ENCODE measurements at places on chromosomes 1 and 21.

GRCh38 chr21:38487901-38488639 is 10.2 kb downstream of the ERG start:
- DNase-seq = no peak

DNA sequence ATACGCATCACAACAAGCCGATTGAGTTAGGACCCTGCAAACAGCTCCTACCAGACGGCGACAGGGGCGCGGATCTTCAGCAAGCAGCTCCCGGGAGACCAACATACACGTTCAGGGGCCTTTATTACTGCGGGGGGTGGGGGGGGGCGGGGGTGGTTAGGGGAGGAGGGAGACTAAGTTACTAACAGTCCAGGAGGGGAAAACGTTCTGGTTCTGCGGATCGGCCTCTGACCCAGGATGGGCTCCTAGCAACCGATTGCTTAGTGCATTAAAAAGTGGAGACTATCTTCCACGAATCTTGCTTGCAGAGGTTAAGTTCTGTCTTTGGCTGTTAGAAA is 162.0 kb downstream of the RUNX1 start:
- no peak for DNase-seq

- DNase-seq = no peak
Measured at GRCh38 chr1:47969478-47969877, 27.7 kb downstream of the TRABD2B start.

DNA sequence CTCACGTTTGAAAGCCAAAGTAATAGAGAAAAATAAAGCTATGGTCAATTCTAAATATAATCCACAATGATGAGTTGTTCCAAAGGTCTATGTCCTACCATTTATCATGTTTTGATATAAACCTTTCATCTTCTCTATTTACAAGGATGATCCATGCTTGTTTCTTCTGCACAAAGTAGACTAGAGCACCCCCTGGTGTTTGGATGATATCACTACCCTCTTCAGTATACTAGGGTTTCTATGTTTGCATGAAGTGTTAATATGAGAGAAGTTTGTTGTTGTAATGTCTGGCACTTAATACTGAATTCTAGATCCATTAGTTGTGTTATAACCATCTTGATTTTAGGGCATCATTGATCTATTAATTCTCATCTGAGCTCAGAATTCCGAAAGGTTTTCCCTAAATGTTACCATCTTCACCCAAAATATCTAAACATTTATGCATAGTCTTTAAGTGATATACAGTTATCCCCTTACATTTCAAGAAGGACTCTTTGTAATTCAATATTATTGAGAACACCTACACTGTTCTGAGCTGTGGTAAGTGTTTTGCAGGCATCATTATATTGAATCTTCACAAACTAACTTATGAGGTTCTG is 21.1 kb downstream of the CLDN8 start:
- no peak for DNase-seq

GRCh38 chr1:209328196-209328595 is 255.3 kb upstream of the CAMK1G start:
- DNase-seq = no peak

DNA sequence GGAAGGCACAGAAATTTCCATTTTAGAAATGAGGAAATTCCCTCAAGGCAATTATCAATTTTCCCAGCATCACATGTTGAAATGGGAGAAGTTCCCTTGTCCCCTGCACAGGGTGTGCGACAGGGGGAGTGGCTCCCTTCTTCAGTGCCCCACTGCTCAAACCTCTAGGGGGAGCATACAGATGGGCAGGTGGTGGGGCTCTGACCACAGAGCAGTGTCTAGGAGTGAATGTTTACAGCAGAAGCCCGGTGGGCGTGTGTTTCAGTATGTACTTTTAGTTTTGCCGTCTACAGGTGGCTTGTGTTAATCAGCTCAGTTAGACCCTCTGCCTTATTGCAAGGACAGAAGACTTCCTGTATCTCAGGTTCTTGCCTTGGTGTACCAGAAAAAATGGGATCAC is 493.7 kb upstream of the PLXNA2 start:
- no peak for DNase-seq

DNA sequence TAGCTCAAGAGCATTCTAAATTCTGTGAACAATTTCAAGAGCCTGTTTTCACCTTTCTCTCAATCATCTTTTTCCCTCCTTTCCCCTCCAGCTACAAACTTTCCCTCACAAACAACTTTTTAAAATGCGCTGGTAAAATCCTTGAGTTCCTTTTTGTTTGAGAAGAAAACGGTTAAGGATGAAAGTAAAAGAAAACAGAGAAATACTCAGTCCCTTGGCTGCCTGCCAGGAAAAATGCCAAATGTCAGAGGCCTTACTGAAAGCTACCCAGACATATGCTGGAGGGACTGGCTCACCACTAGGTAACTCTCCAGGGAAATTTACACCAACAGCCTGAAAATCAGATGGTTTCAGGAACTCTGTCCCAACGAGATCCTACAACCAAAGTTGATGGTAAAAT is 11.0 kb upstream of the SERBP1 start:
- DNase-seq = no peak

- DNase-seq = no peak
Measured at GRCh38 chr1:160078512-160079195, 2.7 kb upstream of the KCNJ9 start.

DNA sequence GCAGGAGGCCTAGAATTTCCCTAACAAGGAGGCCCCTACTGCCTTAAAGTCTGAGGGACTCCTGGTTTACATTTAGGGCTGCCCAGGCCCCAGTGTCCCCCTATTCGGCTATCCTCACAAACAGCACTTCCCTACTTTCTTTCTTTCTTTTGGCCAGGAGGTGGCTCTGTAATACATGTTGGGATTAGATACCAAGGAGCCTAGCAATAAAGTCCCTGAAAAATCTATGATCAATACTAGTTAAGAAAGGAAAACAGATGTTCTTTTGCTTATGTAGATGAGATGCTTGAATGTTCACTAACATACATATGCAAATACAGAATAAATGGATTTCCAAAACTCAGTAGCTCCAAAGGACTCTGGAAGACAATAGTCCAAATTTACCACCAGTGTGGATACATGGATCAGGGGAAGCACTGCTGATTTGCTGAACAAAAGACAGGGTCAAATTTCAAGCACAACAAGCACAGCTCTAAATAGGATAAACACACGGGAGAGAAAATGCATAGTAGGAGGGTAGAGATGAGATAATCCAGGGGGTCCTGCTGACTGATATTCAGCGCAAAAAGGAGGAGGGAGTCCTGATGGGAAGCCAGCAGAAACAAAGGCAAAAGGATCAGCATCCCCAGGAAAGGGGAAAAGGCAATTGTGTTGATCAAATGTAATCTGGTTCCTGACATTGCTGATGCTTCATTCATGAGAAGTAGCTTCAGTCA is 240.0 kb downstream of the NUF2 start:
- DNase-seq = no peak

DNA sequence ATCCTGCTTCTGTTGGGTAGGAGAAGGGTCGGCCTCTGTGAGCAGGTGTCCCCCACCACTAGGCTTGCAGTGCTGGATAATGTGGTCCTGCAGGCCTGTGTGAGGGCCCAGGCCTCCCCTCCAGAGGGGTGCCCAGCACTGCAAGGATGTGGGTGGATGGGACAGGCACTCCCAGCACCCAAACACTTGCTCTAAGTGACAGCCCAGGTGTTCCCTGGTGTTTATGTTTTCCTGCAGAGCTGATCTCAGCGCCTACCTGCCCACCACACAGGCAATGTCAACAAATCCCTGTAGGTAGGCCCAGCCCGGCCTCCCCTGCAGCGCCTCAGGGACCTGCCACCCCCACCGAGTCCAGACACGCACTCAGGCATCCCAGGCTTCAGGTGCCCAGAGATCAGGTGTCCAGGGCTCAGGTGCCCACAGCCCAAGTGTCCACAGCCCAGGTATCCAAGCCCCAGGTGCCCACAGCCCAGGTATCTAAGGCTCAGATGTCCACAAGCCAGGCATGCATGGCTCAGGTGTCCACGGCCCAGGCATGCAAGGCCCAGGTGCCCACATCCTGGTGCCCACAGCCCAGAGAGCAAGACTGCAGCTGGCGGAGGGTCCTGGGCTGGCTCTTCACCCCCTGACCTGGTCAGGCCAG is 59.2 kb downstream of the WNT9A start:
- peak; percentile 14 for DNase-seq

GRCh38 chr1:46656643-46657042 is 11.5 kb downstream of the ATPAF1 start:
- no peak for DNase-seq

DNA sequence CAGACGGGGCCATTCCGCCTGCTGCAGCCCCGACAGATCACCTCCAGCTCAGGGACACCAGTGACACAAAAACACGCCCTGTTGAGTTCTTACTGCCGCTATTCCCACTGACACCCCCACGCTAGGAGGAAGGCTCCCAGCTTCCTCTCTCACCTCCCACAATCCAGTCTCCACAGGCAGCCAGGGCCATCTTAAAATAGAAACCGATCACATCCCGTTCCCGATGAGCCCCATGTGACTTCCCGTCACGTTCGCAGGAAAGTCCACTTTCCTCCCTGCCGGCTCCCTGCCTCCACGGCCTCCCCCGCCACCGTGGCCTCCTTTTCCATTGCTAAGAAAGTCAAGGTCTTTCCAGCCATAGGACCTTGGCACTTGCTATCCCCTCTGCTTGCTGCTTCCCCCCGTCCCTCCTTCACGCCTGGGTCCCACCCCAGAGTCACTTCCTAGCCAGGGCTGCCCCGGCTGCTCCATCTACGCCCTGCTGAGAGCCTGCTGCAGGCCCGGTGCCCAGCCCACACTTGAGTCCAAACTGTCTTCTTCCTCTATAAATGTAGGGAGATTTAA is 24.0 kb upstream of the DDOST start:
- DNase-seq = no peak

- DNase-seq = no peak
Measured at GRCh38 chr1:235952950-235953615, 86.4 kb upstream of the LYST start.

GRCh38 chr1:89810880-89811279 is 10.0 kb upstream of the LRRC8D start:
- no peak for DNase-seq
